Aorta (tissue), 5 donors: ENCODE measurements at places on chromosomes 1 and 21.

DNA sequence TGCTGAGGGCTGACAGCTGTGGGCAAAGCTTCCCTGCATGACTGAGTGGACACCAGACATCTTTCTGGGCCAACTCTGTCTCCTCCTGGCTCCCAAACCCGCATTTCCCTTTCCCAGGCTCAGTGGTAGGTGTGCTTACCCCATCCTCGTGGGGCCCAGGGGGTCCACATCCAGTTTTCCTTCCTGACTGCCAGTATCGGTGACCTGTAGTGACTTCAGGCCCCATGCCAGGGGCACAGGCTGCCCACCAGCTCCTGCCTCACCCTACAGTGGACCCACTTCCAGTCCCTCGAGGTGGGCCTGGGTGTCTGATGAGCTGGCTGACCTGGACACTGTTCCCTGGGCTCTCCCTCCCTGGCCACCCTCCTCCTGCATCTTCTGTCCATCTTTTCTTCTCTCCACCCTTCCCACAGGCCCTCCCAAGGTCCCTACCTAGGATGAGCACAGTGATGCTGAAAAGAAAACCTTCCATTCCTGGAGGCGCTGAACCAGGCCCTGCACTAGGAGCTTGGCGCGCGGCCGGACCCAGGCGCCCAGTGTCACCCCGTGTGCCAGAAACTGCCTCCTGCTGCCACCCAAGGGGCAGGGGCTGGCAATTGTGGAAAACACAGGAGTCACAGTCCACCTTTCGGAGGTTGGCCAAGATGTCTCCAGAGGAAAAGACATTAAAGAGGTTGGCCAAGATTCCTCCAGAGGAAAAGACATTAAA lies 67.1 kb downstream of the RUNX3 start:
- DNase-seq: no peak

- no peak for DNase-seq
Measured at GRCh38 chr1:201378804-201379203, 1.3 kb upstream of the TNNT2 start.

- no peak for DNase-seq
Measured at GRCh38 chr1:168906367-168906766, 177.4 kb upstream of the DPT start.

DNA sequence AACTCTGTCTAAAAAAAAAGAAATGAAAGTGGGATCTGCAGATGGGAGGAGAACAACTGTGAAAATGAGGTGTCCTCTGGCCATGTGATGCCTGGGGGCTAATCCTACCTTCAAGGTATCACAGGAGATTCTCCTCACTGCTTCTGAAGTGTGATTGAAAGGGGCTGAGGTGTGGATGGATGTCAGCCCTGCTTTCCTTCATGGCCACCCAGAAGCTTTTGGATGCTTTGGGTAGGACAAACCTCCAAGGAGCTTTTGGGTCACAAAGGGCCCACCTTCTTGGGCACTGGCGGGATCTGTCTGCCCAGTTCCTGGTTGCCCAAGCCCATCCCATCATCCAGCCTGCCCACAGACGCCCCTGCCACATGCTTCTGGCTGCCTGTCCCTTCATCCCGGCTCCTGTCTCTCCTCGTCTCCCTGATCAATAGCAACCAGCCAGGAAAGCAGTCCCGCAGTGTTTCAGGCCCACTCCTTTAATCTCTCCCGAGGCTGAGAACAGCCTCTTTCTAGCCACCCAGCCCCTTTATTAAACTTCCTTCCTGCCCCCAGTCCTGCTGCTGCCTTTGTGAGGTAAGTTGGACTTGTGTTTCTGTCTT lies 87.2 kb downstream of the MAN1C1 start:
- no peak for DNase-seq

- peak; percentile 61 for DNase-seq
Measured at GRCh38 chr1:227949954-227950734, 2.4 kb upstream of the WNT9A start.

DNA sequence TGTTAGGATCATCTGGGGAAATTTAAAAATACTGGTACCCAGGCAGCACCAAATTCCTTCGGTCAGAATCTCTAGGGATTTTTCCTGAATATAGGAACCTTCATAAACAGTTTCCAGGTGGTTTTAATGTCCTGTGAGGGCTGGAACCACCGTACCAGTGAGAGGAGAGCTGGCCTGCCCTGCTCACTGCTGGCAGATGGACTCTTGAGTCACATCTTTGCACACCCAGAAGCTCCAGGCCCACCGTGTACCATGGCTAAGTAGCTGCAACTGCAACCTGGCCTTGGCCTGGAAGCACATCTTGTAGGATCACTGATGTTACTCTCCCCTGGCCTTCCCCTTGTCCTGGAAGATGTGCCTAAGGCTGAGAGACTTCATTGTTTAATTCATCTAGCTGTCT lies 181.5 kb downstream of the DISC1 start:
- no peak for DNase-seq

DNA sequence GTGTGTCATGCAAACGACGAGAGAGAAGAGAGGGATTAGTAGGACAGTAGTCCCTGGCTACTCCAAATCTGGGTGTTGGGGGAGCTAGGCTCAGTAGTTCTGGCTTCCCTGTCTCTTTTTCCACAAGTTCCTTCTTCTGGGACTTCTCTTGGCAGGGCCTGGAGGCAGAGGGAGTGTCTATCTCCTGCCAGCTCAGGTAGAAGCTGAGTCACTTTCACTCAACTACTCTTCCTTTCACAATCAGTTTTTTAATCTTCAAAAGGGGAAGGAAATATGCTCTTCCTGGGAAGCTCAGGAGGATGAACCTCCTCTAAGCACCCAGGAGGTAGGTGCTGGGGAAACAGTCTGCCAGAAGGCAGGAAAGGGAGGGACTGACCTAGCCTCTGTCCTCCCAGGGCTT lies 35.2 kb upstream of the MAGOH start:
- no peak for DNase-seq

DNA sequence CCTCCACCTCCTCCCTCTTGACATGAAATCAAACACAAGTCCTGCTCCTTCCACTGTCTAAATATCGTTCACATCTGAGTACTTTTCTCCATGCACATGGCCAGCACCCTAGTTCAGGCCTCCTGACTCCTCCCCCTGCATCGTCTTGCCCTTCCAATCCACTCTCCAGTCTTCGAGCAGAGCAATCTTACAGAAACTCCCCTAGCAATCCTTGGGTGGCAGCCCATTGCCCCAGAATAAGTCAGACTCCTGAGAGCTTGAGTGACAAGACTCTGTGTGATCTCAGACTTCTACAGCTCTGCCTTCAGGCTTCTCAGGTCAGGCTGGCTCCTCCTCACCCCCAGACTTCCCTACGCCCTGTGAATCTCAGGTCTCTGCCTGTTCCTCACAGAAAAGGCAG lies 5.5 kb downstream of the SH2D2A start:
- no peak for DNase-seq

DNA sequence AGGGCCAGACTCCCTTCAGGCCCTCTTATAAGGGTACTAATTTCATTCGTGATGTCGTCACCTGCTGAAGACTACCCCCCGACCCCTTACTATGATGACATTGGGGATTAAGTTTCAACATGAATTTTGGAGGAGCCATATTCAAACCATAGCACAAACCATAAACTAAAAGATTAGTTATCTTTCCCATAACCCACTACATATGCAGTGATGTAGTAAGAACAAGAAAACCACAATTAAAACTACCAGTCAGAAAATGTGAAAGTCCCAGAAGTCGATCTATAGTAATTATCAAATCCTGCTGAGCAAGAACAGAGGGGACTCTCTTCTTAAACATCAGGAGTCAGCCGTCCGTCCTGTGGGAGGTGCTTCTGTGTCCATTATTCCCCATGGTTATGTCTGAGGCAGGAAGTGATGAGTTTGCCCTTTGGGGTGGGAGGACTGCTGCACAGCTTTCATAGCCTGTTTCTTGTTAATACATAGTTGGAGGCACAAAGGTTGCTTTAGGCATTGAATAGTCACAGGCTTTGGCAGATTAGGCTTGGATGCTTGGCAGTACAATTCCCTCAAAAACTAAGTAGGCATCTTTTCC lies 35.9 kb upstream of the PTGFRN start:
- DNase-seq: no peak

DNA sequence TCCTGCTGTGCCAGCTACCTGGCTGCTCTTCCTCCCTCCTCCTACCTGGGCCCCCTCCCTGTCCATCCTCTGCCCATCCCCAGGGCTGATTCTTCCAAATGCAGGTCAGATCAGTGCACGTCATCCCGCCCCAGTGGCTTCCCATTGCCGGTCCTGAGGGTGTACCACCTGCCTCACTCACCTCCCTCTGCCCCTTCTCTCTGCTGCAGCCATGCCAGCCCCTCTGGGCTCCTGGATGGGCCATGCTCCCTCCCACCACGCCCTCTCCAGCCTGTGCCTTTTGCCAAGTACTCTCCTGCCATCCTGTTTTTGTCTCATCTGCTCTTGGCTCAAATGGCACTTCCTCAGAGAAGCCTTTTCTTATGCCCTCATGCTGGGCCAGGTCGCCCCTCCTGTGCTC lies 95.8 kb downstream of the ARHGEF10L start:
- no peak for DNase-seq

DNA sequence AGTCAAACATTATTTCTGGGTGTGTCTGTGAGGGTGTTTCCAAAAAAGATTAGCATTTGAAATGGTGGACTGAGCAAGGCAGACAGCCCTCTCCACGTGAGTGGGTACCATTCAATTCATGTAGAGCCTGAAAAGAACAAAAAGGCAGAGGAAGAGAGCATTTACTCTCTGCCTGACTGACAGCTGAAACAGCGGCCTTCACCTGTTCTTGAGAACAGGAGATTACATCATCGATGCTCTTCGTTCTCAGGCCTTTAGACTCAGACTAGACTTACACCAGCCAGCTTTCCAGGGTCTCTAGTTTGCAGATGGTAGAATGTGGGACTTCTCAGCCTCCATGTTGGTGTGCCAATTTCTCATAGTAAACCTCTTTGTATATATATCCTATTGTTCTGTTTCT lies 302.3 kb downstream of the BACH1 start:
- no peak for DNase-seq

DNA sequence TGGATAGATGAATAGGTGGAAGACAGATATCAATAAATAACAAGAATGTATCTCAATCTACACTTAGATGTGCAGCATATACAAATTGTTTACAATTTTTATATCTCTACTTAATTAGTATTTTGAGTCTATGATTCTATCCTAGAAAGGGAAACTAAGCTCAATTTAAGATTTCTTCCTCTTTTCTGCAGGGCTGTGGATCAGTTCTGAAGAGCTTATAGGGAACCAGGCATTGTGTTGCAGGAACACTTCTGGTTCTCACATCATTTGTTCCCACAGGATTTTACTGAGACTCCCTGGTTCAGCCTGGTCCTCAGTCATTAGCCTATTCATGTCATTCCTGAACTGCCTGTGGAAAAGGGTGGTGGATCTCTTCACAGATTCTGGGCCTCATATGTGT lies 105.8 kb downstream of the TNFSF18 start:
- no peak for DNase-seq

DNA sequence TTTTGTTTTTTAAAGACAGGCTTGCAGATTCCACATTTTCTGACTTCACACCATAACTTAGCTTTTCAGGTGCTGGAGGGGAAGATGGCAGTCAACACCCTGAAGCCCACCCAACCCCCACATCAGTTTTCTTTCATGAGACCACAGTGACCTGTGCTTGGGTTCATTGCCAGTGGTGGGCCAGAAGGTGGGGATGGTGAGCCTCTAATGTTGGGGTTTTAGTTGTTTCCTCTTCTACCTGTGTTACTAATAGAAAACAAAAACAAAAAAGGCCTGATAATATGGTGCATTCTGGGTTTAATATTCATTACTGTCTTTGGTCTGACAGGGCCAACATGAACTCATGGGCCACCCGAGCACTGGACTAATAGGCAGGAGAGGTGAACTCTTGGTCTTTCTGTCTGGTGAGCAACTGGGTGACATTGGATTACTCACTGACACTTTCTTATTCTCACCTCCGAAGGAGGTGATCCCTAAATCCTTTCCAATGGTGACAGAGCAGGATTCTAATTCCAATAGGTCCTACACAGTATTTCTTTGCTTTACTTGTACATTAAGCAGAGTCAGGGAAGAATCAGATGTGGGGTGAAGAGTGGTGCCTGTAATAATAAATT lies 132.8 kb downstream of the CLIC6 start:
- no peak for DNase-seq

DNA sequence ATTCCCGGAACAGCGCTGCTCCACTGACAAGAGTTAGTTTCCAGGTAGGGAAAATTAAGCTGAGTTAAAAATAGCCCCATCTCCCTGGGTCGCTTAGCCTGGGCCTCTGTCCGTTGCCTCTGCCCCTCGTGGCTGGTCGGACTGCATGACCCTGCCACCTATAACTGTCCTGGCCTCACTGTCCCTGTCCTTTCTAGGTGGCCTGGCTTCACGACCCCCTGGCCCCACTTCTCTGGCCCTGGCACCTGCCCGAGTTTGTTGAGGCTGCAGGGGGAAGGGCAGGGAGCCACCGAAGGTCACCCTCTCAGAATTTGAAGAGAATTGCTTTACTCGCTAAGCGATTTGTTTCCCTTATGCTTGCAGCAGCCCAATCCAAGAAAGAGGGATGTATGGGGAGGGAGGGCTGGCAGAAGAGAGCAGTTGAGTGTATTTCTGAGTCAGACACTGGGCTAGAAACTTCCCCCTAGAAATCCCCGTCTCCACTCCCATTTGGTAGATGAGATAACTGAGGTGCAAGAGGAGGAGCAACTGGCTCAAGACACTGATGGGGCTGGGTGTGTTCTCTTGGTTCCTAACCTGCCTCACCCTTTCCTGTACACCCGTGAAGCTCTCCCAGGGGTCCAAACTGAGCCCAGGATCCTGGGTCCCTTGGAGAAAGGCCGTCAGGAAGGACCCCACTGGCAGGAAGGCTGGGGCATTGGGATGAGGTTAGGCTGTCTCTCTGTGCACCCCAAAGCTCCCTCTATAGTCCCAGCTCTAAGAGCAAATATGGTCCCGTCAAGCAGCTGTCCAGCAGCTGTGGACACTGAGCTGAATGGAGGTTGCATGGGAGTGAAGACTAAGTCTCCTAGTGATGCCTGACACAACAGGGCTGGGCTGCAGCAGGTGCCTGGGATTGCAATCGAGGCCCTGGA lies 2.9 kb upstream of the EDN2 start:
- DNase-seq: peak; percentile 46

- DNase-seq: no peak
Measured at GRCh38 chr1:20282533-20282932, 8.1 kb upstream of the VWA5B1 start.
